NAMALWA (cell line): ENCODE measurements at places on chromosomes 13 and 19.

- DNase-seq: no peak
These were observed 4.6 kb downstream of the AP2S1 start for GRCh38 chr19:46845959-46846459.

GRCh38 chr13:69751259-69751658 is 356.4 kb upstream of the ATXN8OS start:
- no peak for DNase-seq

DNA sequence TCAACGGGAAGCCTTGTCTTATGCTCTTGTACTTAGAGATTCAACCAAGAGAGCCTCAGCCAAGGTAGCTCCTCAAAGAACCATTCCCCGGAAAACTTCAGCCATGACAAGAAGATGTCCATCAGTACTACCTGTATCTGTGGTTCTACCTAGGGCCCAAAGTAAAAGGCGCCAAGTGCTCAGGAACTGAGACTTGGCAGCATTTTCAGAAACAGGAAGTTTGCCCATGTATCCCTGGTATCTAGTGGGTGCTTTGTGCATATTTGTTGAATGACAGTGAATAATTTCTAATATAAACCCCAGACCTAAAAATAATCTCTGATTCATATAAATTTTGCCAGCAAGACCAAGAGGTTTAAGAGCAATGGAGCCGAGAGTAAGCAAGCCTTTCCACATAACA is 7.2 kb downstream of the FAM216B start:
- no peak for DNase-seq

DNA sequence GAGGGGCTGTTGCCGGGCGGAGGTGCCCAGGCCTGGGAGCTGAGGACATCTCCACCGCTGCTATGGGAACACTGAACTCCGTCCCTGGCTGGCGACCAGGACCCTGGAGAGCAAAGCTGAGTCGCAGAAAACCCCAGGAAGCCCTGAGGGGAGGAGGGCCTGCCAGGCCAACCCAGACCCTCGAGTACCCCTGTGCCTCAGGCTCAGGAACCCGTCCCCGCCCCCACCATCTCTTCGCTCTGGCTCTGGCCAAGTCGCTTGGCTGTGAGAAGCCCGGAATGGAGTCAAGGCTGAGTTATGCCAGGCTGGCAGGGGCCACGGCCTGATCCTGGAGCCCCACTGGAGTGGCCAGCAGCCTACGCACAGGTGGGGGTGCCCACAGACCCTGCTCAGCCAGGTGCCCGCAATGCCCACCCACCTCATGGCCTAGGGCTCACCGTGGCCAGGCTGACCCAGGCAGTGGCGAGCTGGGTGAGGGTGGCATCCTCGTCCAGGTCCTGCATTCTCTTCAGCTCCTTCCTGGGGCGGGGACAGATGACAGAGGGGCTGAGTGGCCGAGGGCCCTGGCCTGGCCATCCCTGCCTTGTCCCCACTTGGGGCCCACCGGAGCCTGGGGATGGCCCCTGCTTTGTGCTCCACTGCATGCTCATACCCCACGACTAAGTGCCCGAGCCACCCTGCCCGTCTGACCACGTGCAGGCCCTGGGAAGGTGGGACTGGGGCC is 8.5 kb upstream of the CERS1 start:
- DNase-seq: no peak

GRCh38 chr19:13057147-13057572 is 45.5 kb downstream of the LYL1 start:
- DNase-seq: no peak

- no peak for DNase-seq
These were observed 3.3 kb downstream of the OR10H1 start for GRCh38 chr19:15812060-15812722.

GRCh38 chr13:110105136-110105535 is 201.8 kb downstream of the COL4A1 start:
- DNase-seq: no peak

DNA sequence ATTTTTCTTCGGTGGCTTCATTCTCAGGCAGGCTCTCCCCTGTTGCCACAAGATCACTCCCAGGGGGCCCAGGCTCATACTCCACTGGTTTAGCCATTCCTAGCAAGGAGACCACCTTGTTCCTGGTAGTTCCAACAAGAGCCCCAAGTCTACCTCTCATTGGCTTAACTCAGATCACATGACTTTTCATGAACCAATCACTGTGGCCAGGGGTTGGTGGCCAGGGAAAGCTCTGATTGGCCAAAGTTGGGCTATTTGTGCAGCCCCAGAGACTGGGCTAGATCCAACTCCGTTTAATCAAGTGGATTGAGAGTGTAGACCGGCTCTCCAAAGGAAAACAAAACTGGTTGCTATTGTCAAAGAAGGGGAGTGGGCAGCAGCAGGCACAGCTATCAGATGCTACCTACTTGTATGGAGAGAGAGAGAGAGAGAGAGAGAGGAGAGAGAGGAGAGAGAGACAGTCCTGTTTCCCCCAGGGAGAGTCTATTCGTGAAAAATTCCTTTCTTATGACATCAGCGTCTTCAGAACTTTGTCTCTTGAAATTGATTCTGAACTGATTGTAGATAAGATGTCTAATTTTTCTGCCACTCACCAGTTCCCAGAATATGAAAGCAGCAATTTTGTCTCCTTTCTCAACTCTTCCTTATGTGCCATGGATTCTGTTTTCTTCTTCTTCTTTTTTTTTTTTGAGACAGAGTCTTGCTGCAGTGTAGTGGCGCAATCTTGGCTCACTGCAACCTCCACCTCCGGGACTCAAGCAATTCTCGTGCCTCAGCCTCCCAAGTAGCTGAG is 5.9 kb downstream of the CEACAM19 start:
- DNase-seq: peak; percentile 78

DNA sequence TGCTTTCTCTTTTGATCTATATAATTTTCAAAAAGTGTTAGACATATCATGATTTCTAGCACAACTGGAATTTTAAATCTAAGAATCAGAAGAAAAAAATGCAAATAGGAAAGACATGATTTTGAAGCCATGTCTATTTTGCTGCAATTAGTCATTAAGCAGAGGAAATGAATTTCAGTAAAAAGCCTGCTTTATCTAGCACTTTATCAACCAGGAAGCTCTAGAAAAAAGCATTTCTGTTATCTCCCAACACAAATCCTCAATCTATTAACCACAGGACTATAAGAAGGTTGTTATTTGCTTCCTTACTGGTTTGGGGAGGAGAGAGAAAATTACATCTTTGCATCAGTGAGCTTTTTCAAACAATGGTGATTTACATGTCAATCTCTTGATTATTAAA is 716.7 kb downstream of the DIAPH3 start:
- no peak for DNase-seq
